AG09309 (cell line): ENCODE measurements at places on chromosomes 5 and 9.

GRCh38 chr5:60888359-60889061 is 44.4 kb upstream of the ELOVL7 start:
- DNase-seq: no peak

DNA sequence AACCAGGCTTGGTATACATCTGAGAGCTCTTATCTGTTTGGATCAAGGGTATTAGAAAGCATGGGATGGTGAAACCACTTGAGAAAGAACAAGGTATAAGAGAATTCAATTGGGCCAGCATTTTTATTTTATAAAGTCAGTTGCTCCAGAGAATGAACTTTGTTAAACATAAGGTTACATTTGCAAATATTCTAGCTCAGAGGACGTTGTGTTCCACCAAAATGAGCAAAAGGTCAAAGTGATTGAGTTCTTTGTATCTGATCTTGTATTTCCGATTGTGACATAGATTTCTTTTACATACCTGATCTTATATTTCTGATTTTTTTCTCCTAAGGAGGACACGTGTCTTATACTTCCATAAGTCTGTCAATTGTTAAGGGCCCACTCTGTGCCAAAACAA is 8.6 kb upstream of the STARD4 start:
- no peak for DNase-seq

GRCh38 chr9:137025517-137025966 is 2.5 kb downstream of the ABCA2 start:
- no peak for DNase-seq

DNA sequence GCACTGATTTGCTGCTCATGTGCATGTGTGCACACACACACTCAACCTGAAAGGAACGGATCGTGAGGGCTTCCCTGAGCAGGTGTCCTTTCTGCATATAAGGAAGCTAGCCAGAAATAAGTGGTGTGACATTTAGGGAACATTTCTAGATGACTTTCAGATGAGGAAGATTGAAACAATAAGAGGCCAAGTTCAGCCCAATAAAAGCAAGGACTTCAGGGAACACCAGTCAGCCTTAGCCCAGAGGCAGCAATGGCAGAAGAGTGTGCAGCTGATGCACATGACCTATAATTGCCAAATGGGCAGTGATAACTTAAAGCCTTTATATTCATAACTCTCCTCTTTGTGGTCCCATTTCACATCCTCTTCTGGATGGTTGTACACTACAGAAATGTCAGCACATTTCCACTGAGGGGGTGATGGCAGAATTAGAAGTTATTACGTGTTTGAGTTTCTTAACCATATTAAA is 255.5 kb downstream of the TRIM32 start:
- no peak for DNase-seq

- no peak for DNase-seq
Observed at GRCh38 chr5:27034565-27034964, 3.8 kb downstream of the CDH9 start.

- no peak for DNase-seq
Observed at GRCh38 chr9:77769246-77769645, 121.1 kb upstream of the GNA14 start.

DNA sequence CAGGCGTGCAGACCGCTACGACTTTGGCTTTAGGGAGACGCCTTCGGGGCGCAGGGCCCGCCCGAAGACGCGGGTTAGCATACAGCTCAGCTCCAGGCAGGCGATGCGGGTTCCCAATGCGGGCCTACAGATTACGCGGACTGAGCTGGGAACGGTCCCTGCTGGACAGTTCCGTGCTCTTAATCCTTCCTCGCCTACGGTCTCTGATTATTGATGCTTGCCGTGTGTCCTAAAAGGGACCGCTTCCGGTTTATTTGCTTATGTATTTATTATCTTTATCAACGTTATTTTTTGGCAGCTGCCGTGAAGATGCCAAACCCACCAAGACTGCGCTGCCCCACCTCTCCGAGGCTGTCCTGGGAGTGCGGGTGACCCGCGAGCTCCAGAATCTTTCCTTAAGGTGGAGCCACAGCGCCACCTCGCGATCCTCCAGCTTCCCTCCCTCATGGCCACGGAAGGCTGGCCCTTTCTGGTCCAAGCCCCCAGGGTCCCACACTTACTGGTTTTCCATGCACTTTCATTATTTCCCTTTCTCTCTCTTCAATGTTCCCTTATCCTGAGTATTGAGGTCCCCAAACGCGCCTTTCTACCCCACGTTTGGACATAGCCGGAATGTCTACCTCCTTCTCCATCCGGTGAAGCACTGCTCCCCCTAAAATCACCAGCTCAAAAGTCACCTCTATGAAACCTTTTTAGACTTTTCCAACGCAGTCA is 7.0 kb upstream of the EBF1 start:
- DNase-seq: peak; percentile 14

DNA sequence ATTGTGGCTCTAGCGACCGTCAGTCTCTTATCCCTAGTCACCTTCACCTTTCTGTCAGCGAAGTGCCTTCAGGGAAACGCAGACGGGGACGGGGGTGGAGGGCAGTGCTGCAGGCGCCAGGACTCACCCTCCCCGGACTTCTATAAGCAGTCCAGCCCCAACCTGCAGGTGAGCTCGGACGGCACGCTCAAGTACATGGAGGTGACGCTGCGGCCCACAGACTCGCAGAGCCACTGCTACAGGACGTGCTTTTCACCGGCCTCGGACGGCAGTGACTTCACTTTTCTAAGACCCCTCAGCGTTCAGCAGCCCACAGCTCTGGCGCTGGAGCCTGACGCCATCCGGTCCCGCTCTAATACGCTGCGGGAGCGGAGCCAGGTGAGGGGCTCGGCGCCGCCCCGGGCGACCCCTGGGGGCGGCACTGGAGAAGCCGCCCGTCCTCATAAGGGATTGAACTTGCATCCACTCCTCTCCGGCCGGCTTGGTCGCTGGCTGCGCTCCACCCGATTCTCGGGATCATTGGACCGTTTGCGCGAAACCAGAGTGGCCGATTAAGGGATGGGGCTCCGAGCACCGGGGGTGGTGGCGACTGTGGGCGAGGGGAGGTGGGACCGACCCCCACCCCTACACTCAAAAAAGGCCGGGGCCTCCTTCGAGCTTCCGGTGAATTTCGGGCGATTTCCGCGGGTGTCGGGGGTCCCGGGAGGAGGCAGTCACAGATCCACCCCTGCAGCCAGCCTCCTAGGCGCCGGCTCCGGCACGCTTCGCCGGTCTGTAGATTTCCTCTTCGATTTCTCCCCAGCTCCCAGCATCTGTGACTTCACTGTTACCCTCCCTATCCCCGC is 2.7 kb downstream of the PCDHGC5 start:
- DNase-seq: no peak

DNA sequence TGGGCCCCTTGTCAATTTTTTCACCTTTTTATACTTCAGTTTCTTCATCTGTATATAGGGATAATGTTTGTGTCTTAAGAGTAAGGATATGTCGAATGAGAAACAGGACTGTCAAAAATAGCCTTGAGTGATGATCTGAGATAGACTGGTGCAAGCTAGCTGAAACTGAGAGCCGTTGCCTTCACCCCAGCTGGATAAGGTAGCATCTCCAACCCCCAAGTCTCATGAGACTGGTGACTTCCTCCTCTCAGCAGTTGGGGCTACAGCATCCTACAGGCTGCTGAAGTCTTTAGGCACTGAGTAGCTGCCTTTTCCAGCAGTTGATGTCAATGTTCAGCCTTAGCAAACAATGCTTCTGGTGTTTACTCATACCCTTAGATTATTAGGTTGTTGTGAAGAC is 330.2 kb downstream of the OSTF1 start:
- DNase-seq: no peak

DNA sequence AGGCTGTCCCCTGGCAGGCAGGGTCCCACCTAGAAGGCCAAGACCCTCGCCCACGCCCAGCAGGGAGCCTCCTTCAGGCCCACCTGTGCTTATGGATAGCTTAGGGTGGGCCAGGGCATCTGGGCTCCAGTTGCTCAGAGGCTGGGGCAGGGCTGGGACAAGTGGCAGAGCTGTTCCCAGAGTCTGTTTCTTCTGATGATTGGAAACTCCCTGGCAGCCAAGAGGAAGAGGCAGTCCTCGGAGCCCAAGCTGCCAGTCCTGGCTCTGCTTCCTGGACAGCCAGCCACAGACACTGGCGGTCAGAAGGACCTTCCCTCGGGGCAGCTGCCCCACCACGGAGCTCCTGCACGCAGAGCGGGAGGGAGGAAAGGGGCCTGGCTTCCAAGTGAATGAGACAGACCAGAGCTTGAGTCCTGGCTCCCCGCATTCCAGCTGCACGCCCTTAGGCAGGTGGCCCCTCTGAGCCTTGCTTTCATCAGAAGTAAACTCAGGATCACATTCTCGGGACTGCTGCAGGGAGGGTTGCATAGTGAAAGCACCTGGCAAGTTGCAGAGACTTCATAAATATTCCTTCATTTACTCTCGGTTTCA is 37.9 kb upstream of the GABRP start:
- DNase-seq: no peak

DNA sequence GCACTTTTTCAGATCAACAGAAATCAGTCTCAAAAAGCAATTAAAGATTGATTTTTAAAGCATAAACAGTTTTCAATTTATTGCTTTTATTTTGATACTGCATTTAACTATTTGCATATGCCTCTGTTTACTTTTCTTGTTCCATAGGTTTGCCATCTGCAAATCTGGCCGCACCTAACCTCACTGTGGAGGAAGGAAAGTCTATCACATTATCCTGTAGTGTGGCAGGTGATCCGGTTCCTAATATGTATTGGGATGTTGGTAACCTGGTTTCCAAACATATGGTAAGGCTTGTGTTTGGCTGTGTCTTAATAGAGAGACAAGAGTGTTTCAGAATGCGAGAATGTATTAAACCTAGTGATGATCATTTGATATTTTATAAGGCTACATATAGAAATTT is 53.9 kb downstream of the NTRK2 start:
- DNase-seq: no peak

GRCh38 chr9:91549177-91549576 is 125.5 kb upstream of the NFIL3 start:
- DNase-seq: no peak

- no peak for DNase-seq
Observed at GRCh38 chr5:115575167-115576070, 26.9 kb downstream of the TICAM2 start.

GRCh38 chr5:173293817-173294672 is 34.2 kb downstream of the STC2 start:
- DNase-seq: peak; percentile 35

DNA sequence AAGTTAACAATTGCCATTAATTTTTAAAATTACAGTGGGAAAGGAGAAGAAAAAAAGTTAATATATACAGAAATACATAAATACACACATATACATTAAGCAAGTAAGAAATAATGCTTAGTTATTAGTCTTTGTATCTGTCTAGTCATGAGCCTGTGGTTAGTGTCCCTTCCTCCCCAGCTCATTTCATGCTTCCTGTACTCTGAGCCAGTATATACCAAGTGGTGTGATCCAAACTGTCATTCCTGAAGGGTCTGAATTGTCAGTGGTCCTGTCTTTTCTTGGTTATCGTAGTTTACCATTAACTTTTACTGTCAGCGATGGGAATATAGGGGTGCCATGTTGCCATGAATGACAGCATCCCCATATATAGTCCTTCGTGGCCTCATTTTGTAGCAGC is 24.2 kb upstream of the STOM start:
- no peak for DNase-seq

GRCh38 chr9:68530618-68531017 is 10.1 kb downstream of the TMEM252 start:
- DNase-seq: no peak

GRCh38 chr5:172730981-172731679 is 39.9 kb downstream of the DUSP1 start:
- no peak for DNase-seq

DNA sequence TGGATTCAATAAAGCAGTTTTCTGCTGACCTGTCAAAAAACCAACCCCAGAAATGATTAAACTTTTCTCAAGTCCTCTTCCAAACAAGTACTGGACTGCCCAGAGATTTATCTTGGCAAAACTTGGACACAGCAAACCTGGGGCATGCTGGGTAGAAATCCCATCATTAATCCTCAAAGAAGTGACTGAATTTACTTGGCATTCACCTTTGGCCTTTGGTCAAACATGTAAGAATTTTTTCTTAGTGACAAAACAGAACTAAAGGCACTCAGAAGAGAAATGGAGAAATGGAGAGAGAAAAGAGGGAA is 248.6 kb upstream of the NREP start:
- no peak for DNase-seq

- peak; percentile 67 for DNase-seq
Observed at GRCh38 chr9:70258692-70259511, at the start of gene SMC5. TSS of gene SMC5 (plus strand) at chr9:70258978. CDS start at chr9:70259079, 101 bp downstream.

DNA sequence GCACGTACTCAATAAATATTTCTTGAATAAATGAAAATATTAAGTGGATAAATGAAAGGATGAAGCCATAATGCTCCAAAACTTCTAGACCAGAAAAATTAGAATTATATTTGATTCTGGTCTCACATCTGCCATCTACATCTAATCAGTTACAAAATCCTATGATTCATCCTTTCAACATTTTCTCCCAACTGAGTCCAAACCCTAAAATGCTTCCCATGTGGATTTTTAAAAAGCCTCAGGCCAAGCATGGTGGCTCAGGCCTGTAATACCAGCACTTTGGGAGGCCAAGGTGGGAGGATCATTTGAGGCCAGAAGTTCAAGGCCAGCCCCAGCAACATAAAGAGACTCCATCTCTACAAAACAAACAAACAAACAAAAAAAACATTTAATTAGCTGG is 31.6 kb upstream of the FST start:
- no peak for DNase-seq

- peak; percentile 46 for DNase-seq
Observed at GRCh38 chr5:40221796-40222195, 457.9 kb upstream of the PTGER4 start.

- DNase-seq: no peak
Observed at GRCh38 chr5:135541807-135542502, 6.2 kb upstream of the NEUROG1 start.

- DNase-seq: no peak
Observed at GRCh38 chr5:13498279-13498678, 446.2 kb downstream of the DNAH5 start.

DNA sequence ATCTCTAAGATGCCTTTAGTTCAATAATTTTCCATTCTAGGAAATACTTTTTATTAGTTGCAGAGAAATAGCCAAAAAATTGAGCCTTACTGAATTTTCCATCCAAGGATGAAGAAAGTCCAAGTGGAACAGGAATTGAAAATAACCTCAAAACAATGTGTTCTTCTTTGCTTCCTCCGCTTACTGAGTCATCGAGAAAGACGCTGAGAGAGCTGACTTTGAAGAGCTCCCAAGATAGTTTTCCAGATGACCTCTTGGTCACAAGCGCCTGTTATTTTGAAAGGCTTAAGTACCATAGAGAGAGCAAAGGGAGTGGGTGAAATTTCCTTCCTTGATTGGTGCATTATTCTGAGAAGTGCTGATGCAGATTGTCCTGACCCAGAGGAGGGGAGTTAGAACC is 253.5 kb upstream of the ATP10B start:
- DNase-seq: peak; percentile 14

- no peak for DNase-seq
Observed at GRCh38 chr9:131728546-131728910, 11.3 kb downstream of the RAPGEF1 start.

- DNase-seq: no peak
Observed at GRCh38 chr9:136570916-136571315, 25.1 kb upstream of the NOTCH1 start.

DNA sequence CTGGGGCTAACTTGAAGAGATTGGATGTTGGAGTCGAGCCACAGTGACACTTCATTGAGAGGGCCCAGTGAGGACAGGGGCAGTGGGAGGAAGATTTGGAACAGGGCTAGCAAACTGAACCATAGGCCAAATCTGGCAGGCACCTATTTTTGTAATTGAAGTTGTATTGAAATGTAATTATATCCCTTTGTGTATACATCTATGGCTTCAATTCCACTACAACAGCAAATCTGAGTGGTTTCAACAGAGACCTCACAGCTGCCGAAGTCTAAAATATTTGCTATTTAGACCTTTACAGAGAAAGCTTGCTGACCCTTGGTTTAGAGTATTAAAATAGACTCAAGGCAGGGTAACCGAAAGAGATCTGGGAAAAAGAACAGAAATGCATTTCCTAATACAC is 4.7 kb upstream of the TNFSF8 start:
- no peak for DNase-seq
